ENCODE measurements at places on chromosomes 6 and 20.

DNA sequence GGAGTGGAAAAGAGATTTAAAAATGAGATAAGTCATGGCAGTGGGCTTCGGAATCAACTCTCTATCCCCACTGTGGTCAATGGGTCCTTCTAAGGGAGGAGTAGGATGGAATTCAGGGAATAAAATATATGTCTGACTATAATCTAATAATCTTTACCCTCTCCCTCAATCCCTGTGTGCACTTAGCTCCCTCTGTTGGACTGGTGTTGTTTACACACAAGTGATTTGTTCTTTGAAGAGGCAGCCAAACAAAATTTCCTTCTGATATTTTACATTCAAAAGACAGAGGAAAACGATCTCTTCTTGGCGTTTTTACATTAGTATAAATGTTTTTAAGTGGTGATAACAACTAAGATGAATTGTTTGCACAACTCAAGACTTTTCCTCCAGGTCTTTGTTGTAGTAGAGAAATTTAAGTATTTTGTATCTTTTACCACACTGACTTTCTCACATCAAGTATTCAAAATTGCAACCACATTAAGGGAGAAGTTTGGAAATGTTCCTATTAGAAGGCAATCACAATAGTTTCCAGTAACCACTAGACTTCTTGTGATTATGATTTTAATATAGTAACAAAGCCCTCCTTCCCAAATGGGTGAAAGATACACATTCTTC, 317.8 kb downstream of the CENPW start:
- DNase-seq, result no peak

- DNase-seq, result peak; percentile 75
Observed at GRCh38 chr20:35088231-35089145, 4.1 kb downstream of the TRPC4AP start.

DNA sequence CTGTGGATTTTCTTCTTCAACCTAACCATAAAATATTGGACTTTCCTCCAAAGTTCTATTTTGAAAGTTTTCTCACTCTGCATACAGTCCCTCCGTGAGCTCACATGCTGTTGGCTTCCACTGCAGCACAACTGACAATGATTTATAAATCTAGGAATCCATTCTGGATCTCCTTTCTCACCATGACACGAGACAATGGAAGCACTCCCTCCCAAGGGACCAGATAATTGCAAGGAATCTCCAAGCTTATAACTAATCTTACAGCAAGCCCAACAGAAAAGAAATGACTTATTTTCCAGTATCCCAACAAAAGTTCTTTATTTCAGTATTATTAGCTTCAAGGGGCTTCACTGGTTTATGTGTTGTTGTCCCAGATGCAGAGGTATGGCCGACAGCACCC, 729.0 kb downstream of the RFPL4B start:
- DNase-seq, result no peak

DNA sequence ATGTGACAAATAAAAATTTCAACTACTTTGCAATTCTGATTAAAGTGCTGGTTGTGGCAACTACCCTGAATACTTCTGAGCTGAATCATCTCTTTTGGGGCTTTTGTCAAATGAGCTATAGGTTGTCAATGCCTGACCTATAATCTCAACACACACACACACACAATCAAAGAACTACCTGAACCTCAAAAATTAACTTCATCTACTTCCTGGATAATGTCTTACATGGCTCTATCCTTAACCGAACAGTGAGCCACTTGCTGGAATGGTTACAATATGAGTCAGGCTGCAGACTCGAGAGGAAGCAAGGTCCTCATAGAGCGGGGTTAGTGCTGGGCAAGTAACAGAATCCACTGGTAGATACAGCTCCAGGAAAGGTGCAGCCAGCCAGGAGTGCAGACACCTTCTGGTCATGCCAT, 70.6 kb upstream of the DST start:
- no peak for DNase-seq

GRCh38 chr20:24781418-24781980, 167.6 kb upstream of the CST7 start:
- no peak for DNase-seq

- no peak for DNase-seq
Observed at GRCh38 chr6:125001684-125002405, 39.6 kb downstream of the RNF217 start.

DNA sequence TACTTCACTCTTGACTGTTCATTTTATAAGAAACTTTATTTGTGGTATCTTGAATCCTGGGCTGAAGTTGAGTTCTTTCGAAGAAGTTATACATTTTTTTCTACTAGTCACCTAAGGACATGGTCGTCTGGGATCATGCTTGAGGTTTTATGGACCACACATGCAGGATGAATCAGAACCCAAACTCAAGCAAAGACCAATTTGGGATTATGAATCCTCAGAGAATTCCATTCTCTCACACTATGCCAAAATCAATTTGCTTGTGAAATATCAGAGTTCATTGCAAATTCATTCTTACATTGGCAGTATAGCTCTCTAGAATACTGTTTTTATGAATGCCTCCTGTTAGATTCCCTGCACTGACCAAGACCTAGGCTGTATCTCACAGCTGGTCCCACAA, 114.3 kb upstream of the HDAC2 start:
- DNase-seq, result no peak

DNA sequence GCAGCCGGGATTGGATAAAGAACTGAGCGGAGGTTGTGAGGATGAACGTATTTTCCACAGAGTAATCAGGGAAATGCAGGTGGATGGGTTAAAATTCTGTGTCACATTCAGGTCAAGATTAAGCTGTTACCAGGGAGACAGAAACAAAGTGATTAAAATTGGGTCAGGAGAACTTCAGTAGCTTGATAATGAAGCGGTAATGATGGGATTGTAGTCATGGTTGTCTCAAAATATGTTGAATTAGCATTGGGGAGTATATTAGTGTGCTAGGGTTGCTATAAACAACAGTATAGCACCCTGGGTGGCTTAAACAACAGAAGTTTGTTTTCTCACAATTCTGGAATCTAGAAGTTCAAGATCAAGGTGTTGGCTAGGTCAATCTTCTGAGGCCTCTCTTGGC, 155.5 kb downstream of the GJA1 start:
- no peak for DNase-seq

GRCh38 chr6:28474441-28475219, 31.3 kb upstream of the ZSCAN23 start:
- DNase-seq, result peak; percentile 20

- no peak for DNase-seq
Observed at GRCh38 chr20:31712564-31713311, 9.9 kb downstream of the BCL2L1 start.

GRCh38 chr20:8562356-8562755, 430.3 kb downstream of the PLCB1 start:
- no peak for DNase-seq

DNA sequence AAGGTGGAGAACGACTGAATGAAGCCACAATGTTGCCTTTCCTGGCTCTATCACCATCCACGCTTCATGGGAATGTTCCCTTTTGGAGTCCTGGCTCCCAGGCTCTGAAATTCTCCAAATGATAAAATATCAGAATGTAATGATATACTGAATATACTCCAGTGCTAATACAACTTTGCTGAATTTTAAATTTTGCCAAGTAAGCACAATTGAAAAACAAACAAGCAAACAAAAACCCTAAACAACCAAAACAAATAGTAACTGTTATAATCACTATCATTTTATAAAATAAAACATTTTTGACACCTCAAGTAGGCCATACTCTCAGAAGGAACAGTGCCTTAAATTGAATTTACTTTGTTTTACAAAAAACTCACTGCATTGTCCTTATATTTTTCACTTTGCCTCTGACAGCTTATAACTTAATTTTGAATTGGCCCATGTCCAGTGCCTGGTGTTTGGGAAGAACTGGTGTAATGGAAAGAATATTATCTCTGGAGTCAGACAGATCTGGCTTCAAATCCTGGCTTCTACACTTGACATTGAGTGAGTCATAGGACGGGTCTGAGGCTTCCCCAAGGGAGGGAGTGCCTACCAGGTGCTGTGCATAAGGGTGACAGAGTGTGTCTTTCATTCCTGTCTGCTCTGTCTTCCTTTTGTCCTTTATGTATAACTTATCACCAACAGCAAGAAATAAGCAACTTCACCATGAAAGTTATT, 698.3 kb downstream of the EPM2A start:
- DNase-seq, result no peak

- DNase-seq, result no peak
Observed at GRCh38 chr20:49615401-49616153, 47.6 kb upstream of the PTGIS start.

- DNase-seq, result no peak
Observed at GRCh38 chr20:63567136-63567385, 7.0 kb downstream of the HELZ2 start.

GRCh38 chr6:760982-761955, 68.3 kb upstream of the EXOC2 start:
- DNase-seq, result no peak

GRCh38 chr6:154528310-154528915, 17.9 kb upstream of the CNKSR3 start:
- DNase-seq, result no peak

DNA sequence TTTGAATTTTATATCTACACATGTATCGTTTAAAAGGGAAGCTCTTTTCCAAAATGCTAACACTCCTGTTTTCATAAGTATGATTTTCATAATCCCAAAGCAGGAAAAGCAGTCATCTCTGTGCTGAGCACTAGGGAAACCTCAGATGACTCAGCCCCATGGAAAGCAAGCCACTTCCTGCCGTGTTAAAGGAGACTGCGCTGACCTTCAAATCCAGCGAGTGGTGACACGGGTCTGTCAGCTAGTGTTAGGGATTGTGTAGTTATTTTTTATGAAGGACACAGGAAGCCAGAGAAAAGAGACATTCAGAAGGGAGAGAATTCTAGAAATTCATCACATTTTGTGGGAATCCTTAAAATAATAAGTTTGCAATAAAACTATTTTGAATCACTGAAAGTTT, 57.0 kb upstream of the CD93 start:
- DNase-seq, result peak; percentile 95

- no peak for DNase-seq
Observed at GRCh38 chr20:46226602-46227001, 81.7 kb downstream of the CDH22 start.

DNA sequence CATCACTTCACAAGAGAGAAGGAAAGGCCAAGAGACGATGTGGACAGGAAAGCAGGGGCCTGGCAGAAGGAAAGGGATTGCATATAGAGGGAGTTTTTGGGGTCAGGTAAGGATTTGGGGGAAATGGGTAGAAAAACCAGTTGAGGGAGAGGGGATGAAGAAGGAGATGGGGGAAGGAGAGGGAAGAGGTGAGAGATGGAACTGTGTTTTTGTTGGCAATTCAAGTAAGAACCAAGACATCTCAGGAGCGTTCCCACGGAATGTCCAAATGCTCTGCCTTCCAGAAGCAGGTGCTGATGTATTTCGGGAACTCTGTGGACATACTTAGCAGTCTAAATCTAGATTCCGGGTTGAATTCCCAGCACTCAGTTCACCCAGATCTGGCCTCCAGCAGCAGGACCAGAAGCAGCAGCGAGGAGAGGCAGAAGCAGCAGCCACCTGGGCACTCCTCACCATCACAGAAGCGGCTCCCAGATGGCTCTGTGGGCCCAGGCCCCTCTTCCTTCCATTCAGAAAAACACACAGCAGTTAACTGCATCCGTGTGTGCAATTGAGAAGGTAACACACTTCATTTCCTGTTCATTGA, 88.8 kb downstream of the DZANK1 start:
- no peak for DNase-seq

GRCh38 chr6:30548375-30548774, 7.9 kb downstream of the GNL1 start:
- no peak for DNase-seq

- DNase-seq, result no peak
Observed at GRCh38 chr6:35216412-35216732, 2.6 kb downstream of the SCUBE3 start.

DNA sequence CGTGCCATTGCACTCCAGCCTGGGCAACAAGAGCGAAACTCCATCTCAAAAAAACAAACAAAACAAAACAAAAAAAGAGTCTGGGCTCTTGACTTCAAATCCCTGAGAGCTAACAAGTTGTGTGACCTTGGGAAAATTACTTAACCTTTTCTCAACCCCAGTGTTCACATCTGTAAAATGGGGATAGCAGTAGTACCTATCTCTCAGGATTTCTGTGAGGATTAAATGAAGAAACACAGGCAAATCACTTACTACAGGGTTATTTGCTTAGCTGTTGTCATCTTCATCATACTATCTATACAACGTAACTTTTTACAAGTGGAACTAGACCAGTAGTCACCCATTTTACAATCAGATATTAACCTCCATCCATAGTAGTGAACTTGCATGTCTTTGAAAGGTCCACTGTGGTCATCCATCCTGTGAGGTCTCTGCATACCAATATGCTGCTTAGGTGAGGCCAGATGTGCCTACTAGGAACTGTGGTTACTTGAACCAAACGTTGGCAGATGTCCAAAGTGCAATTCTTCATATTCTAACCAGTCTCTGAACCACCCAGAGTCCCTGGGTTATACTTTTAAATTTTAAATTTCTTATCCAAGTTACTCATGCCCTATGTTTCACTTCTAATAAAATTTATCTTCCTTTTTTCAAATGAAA, 128.9 kb upstream of the BEND3 start:
- no peak for DNase-seq

DNA sequence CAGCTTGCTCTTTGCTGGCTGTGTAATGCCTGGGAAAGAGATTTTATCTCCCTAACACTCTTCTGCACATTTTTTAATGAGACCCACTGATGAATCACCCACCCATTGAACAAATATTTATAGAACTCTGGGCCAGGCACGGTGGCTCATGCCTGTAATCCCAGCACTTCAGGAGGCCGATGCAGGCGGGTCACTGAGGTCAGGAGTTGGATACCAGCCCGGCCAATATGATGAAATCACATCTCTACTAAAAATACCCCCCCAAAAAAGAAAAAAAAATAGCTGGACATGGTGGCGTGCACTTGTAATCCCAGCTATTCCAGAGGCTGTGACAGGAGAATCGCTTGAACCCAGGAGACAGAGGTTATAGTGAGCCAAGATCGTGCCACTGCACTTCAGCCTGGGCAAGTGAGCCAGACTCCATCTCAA, 82.1 kb upstream of the SIRPA start:
- no peak for DNase-seq

DNA sequence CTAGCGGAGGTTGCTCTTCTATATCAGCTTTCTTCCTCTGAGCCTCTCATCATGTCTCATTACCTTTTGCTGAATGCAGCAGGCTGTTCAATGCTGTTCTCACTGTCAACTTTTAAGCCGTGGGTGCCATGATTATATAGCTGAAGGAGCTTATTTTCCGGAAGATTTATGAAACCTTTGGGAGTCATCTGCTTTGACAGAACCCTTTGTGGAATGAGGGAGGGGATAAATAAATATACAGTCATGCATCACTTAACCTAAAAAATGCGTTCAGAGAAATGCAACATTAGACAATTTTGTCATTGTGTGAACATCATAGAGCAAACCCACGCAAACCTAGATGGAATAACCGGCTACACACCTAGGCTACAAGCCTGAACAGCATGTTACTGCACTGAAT, 102.2 kb upstream of the AKAP12 start:
- no peak for DNase-seq
